ENCODE measurements at places on chromosomes 5 and 9.

DNA sequence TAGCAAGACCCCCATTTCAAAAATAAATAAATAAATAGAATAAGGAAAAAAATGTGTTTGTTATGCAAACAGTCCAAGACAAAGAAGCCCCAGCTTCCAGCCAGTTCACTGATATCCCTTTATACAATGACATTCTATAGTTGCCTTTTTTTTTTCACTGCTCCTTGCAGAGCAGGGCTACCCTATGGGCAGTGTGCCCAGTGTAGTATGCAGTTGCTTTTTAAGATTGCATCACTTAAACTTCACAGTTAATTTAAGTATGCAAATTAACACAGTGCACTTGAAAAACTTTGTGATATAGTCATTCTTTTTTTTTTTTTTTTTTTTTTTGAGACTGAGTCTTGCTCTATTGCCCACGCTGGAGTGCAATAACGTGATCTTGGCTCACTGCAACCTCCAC lies 40.8 kb upstream of the ARRDC3 start:
- DNase-seq, result no peak

DNA sequence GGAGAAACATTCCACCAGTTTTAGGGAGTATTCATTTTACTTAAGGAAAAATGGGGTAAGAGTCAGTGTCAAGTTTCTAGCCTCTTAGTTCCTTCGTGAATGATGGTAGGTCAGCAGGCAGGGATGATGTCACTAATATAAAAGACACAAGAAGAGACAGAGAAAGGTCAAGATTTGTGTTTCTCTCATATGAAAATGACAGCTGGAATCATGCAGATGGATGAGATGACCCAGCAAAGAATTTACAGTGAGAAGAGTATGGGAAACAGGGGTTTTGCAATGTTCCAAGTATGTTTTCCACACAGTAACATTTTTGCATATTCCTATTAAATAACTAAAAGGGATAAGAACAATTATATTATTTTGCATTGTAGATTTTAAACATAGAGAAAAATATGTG lies 749.6 kb upstream of the DMAC1 start:
- no peak for DNase-seq

DNA sequence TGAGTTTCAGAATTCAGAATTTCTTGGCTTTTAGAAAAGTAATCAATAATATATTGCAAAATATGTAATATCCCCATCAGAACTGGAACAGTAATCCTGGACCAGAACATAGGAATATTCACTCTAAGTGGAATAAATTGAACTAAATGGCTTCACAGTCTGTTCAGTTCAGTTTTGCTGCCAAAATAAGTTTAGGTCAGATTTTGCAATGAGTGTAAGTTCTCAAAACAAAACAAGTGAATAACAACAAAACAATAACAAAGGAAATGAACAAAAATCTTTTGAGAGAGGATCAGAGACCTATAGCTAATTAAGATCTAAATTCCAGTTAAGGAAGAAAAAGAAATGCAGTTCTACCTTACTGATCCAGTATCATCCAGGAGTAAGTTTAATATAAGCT lies 9.3 kb downstream of the PTGER4 start:
- DNase-seq, result no peak

DNA sequence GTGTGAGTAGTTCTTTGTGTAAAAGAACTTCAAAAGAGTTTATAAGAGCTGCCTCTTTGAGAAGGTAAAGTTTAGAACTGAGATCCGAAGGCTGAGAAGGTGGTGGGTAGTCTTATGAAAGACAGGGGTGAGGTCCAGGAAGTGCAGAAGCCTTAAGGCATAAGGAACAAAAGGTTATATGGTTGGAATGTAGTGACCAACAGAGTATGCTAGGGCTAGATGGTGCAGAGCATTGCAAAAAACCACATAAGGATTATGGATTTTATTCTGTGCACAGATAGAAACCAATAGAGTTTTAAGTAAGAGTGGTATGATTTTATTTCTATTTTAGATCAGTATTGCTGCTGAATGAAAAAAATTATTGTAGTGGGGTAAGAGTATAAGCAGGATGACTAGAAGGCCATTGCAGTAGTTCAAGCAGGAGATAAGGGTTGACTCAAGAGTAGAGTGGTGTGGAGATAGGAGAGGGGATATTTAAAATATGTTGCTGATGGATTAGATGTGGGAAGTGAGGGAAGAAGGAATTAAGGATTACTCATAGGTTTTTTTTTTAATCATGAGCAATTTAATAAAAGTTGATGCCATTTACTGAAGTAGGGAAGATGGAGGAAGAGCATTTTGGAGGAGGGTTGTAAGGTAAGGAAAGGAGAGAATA lies 3.7 kb downstream of the RECK start:
- DNase-seq, result no peak

DNA sequence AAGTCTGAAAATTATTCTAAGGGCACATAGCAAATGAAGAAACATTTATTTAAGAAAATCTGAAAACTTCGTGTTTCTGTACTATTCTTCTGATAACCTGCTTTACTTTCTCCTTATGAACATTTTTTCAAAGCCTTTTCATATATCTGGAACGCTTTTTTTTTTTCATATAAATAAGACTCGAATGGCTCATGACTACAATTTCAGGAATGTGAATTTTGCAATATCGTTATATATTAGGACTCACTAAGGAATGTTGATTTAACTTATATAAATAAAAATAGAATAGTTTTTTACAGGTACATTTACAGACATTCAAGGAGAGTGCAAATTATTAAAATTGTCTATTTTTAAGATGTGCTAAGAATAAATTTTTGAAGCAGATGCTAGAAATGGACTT lies 42.9 kb downstream of the GPBP1 start:
- no peak for DNase-seq

- DNase-seq, result no peak
Measured at GRCh38 chr5:150759334-150759583, 442 bp upstream of the DCTN4 start.

- DNase-seq, result no peak
Measured at GRCh38 chr5:157236423-157236822, 29.5 kb upstream of the CYFIP2 start.

DNA sequence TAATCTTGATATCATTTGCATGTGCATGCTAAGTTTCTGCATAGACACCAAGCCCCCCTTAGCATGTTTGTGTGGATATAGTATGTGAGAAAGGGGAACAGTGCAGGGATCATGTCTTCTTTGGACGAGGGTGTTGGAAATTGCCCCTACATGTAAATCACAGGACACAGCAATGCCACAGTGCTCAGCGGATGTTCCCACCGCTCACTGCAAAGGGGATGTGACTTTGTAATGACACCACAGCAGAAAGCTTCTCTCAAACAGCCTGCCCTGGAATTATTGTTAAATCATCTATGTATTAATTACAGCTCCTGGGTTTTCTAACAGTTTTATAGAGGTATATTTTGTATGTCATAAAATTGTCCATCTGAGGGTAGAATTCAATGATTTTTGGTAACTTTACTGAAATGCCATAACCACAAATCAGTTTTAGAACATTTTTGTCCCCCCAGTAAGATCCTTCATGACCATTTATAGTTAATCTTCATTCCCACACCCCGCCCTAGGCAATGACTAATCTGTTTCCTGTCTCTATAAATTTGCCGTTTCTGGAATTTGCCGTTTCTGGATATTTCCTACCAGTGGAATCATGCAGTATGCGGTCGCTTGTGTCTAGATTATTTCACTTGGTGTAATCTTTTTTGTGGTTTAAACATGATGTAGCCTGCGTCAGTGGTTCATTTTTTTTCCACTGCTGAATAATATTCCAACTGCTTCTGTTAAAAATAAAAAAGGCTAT lies 648.5 kb upstream of the WWC1 start:
- no peak for DNase-seq

Data from thoracic aorta (tissue), 2 donors.